NCI-H1930 (cell line): ENCODE measurements at places on chromosomes 12 and 14.

GRCh38 chr12:98998697-98999299, 353.7 kb downstream of the APAF1 start:
- DNase-seq: peak; percentile 58

DNA sequence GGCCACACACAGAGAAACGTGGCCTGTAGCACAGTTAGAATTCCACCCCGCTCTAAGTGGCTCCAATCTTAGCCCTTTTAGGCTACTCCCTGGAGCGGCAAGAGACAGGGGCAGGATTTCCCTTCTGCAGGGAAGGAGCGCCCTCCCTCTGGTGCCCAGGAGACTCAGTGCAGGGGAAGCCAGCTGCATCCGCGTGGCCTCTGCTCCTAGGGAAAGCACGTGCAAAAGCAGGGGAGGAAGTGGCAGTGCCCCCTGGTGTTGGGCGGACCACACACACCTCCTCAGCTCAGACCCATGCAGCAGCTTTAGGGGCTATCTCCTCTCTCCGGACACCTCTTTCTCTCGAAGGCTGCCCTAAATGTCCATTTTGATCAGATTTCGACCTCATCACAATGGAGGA, 50.0 kb downstream of the SPRING1 start:
- DNase-seq: no peak

DNA sequence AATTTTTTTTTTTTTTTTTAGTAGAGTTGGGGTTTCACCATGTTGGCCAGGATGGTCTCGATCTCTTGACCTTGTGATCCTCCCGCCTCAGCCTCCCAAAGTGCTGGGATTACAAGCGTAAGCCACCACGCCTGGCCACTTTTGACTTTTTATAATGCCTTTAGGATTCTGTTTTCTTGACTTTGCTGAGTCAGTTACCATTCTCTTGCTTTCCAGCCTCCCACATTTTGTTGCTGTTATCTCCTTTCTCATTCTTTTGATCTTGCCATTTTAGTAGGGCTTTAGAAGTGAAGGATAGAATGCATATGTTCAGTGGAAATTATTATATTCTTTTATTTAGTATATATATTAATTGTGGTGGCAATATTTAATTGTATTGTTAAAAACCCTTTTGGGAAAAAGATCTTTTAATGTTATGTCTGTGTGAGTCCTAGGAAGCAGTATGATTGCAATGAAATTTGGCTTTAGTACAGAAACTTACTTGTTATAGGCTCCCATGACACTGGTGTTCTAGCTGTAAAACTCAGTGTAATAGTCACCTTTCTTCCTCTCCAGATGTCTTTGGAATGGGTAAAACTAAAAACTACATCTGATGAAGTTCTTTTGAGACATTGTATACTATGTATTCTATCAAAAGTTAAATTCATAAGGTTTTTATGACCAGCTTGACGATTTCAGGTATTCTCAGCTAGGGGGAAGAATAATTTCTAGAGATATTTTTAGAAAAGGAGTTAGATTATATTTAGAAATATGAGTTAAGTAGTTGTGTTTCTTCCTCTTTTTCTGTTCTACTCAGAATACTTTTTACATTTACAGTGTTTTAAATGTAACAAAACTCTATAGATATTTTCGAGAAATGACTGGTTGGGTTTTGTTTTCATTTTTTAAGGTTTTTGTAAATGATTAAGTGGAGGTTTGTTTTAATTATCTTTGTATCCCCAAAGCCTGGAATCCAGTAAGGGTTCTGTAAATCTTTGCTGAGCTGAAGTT, 74.7 kb downstream of the APAF1 start:
- no peak for DNase-seq

GRCh38 chr12:73057428-73057827, 785.3 kb downstream of the TRHDE start:
- no peak for DNase-seq

- no peak for DNase-seq
These were observed 16.2 kb upstream of the PIP4K2C start for GRCh38 chr12:57574795-57575194.

DNA sequence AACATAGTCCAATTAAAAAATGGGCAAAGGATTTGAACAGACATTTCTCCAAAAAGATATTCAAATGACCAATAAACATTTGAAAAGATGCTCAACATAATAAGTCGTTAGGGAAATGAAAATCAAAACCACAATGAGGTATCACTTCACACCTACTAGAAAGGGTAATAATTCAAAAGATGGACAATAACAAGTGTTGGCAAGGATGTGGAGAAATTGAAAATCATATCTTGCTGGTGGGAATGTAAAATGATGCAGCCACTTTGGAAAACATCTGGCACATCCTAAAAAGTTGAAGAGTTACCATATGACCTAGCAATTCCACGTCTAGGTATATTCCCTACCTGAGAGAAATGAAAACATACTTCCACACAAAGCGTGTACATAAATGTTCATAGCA, 1.9 kb downstream of the COX16 start:
- DNase-seq: no peak

DNA sequence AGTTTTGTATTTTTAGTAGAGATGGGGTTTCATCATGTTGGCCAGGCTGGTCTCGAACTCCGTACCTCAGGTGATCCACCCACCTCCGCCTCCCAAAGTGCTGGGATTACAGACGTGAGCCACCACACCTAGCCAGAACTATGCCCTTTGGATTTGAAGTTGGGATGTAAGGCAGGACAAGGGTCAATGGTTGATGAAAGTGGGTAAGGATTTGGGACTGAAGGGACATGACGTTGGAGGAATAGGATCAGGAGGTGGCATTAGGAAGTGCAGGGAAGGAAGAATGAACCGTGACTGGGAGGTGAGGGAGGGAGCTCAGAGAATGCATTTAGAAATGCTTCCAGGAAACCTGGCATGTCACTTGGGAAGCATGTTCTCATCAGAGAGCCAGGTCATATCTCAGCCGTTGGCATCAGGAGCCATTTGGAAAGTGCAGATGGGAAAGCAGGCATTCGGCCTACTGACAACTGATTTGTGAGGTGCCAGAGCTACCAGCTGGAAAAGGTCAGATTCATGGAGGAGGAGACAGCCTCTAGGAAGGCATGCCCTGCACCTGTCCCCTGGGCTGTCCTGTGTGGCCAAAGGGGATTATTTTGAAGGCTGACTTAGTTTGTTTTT, 2.2 kb downstream of the CRADD start:
- DNase-seq: no peak

DNA sequence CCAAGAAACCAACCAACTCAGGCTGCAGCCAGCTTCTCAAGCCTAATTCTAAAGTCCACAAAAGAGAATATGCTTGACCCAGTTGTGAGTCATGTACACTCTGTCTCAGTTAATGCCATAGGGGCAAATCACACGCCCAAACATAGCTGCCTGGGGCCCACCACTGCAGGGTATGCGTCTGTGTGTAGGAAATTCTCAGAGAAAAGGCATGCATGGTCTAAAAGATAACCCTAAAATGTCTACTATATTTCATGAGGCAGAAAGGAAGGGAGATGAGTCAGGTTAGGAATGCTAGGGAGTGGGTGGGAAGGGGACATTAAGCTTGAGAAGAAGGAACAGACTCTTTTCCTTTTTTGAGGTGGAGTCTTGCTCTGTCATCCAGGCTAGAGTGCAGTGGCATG, 22.3 kb upstream of the SPTLC2 start:
- no peak for DNase-seq

GRCh38 chr12:127888943-127889719, 377.8 kb upstream of the TMEM132C start:
- no peak for DNase-seq

GRCh38 chr12:112913038-112913688, 6.4 kb downstream of the OAS1 start:
- no peak for DNase-seq

DNA sequence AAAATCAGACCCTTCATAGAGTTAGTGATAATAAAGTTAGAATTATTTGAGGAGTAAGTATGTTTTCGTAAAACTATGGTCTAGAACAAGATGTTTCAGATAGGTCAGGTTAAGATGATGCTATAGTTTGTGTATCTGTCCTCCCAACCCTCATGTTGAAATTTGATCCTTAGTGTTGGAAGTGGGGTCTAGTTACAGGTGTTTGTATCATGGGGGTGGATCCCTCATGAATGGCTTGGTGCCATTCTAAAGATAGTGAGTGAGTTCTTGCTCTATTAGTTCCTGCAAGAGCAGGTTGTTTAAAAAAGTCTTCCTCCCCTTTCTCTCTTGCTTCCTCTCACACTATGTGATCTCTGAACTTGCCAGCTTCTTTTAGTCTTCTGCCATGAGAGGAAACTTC, 707.3 kb upstream of the FOXG1 start:
- no peak for DNase-seq
